Pons (tissue), 1 donor: ENCODE measurements at places on chromosomes 12 and 14.
A peak's percentile ranks its signal among the peaks of the same experiment; 100 is the strongest.

DNA sequence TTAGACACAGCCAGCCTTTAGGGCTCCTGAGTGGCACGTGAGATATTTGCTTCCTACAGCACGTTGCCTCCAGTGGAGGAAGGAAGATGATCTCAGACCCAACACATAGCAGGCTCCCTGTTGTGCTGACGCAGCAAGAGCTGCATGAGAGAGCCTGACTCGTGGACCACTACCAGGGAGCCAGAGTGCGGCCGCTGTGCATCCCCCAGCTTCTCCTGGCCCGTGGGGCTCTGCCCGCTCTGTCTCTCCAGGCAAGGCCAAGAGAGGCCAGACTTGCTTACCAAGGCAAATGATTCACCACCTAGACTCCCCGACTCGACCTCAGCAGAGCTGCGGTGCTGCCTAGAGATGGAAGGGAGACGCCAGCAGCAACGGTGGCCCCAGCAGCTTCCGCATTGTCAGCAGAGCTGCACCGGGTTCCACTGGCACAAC is 37.5 kb downstream of the MAP3K9 start:
- DNase-seq: no peak

DNA sequence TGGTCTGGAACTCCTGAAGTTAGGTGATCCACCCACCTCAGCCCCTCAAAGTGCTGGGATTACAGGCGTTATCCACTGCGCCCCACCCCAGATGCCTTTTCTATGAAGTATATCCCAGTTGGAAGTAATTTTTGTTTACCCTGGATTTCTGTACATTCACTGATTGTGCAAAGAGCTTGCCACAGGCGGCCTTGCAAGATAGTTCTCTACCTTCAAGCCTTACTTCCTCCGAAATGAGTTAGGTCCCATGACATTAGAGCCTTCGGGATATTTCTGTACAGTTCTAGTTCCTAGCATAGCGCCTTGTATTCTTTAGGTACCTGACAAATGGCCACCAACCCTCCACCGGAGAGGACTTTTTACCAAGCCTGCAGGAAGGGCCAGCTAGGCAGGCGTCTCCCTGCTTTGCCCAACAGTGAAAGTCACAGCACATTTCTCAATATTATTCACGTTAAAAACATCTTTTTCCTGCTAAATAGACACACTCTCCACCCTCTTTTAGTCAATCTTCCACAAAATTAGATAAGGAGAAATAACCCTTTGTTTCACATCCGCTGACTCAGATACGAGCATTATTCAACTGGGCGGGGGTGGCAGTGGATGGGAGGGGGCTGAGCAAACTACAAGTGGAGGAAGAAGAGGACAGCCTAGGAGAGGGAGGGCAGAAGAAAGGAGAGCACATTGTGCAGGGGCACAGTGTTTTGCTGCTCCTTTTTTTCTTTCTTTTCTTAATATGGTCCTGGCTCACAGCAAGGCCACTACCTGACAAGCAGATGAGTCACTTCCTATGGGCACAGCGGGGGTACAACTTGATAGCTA is 40.0 kb upstream of the CAPRIN2 start:
- no peak for DNase-seq

GRCh38 chr12:121288986-121289385 is 7.5 kb downstream of the CAMKK2 start:
- DNase-seq: no peak

DNA sequence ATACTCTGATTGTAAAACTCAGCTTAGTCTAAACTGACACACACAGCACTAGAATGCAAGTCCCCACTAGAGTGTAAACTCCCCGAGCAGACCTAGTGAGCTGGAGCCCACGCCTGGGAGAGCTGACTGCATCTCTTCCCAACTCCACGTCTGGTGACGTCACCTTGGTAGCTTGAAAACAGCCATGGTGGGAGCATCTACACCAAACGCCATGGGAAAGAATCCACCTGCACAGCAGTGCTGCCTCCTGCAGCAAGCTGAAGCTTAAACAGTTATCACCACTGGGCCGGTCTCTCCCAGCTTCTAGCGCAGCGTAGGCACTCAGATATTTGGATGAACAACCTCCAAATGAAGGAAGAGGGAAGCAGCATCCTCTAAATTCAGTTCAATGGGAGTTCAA is 4.3 kb upstream of the PAPLN start:
- no peak for DNase-seq

DNA sequence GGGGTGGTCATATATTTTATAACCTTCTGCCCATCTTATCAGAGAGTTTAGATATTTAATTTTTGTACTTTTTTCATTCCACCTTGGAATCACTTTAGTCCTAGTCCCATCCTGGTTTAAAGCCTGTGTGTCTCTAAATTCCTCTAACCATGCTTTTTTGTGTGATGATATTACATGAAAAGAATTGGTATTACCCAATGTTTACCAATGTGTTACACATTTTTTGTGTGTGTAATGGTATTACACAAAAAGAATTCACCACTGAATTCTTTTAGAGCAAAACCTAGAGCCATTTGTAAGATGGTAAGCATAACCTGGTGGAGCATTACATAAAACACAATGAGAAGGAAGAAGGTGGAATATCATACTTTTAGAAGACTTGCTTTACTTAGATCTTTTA is 77.5 kb downstream of the FAR2 start:
- DNase-seq: no peak

DNA sequence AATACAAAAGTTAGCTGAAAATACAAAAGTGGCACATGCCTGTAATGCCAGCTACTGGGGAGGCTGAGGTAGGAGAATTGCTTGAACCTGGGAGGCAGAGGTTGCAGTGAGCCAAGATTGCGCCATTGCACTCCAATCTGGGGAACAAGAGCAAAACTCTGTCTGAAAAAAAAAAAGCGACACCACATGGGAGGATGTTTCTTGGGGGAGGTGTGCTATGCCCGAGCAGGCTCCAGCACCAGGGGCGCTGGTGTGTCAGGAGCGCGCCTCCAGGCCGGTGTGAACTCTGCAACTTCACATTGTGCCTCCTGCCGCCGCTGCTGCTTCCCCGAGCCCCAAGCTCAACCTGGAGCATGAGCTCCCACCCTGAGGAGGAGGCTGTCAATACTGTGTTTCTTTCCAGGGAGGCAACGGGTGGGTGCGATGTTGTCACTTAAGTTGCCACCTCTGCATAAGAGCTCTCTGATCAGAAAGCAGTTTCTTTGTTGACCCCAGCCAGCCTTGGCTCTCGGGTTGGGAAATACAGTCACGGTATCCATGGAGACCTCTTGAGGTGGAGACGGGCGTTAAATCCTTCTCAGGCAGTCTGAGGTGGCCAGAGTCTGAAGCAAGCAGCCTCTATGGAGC is 18.9 kb downstream of the DEGS2 start:
- DNase-seq: no peak

DNA sequence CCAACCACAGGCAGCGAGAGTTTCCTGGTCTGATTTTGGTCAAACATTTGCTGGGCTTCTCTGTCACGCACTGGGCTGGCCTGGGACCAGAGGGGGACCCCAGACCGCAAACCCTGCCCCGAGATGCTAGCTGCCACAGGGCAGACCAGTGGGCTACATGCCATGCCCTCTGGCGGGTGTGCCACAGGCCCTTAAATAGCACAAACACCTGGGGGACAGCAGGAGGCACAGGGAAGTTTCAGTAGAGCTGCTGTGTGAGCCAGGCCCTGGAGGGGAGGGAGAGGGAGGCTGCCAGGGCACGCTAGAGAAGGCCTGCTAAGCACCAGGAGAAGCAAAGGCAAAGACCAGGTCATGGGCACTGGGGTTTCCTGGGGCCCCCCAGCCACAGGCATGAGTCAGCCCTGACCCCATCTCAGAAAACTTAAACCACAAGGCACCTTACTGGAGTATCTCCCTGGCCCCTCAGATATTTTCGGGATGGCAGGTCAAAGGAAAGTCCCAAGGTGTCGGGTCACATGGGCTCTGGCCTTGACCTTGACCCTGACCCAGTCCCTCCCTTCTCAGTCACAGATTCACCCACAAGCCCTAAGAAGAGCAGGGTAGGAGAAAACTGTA is 29.2 kb downstream of the ITPK1 start:
- no peak for DNase-seq

- DNase-seq: no peak
These were observed 13.5 kb downstream of the EXD2 start for GRCh38 chr14:69204753-69205152.

- no peak for DNase-seq
These were observed 32.8 kb upstream of the OR10AD1 start for GRCh38 chr12:48235796-48236333.

DNA sequence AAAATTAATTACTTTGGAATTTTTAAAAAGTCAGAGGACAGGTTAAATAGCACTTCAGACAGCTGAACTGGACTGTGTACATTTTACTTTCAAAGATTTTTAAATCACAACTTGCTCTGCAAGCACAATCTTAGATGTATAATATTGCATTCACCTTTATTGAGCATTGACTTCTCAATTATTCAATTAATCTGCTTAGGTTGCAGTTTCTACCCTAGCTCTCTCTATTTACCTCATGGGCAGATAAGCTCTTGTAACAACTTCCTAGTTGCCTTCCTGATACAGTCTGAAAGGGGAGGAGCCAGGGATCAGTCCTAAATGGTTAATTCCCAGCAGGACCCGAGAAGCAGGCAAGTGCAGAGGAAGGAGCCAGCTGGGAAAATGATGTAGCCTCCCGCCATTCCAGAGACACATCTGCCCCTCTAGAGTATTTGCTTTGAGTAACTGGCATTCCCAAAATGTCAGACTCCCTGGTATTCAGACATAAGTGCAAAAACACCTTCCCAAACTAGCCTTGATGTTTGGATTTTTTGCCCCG is 302.8 kb downstream of the GALC start:
- DNase-seq: no peak

GRCh38 chr14:101035466-101036225 is 132.1 kb upstream of the RTL1 start:
- DNase-seq: no peak

GRCh38 chr12:92496790-92497189 is 206.0 kb upstream of the PLEKHG7 start:
- DNase-seq: no peak

GRCh38 chr12:51524386-51524901 is 66.6 kb upstream of the SCN8A start:
- no peak for DNase-seq

GRCh38 chr12:6494258-6494743 is 399 bp downstream of the NCAPD2 start:
- DNase-seq: no peak

DNA sequence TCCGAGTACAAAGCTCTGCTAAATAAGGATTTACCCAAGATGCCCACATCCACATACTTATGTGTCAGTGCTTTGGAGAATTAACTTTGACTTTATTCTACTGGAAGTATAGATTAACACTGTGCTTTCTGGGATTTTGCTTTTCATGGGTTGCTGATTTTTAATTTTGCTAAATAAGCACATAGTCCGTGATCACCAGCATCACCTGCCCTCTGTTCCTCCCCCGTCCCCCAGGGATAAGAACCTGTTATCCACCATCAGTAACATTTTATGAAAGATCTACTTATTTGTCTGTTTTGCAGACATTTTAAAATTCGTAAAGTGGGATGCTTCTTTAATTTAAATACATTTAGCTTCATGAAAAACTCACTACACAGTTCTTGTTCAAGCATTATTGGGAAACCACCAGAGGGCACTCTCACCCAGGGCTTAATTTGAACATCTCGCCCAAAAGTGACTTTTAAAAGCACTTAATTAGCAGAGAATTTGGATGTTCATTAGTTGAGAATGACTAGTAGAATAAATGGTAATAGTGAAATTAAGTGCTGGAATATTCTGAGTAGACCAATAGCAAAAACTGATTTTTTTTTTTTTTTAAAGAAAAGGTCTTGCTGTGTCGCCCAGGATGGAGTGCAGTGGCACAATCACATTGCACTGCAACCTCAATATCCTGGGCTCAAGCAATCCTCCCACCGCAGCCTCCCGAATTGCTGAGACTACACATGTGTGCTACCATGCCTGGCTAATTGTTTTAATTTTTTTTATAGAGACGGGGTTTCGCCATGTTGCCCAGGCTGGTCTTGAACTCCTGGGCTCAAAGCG is 35.7 kb downstream of the MRPL42 start:
- DNase-seq: peak; percentile 55

DNA sequence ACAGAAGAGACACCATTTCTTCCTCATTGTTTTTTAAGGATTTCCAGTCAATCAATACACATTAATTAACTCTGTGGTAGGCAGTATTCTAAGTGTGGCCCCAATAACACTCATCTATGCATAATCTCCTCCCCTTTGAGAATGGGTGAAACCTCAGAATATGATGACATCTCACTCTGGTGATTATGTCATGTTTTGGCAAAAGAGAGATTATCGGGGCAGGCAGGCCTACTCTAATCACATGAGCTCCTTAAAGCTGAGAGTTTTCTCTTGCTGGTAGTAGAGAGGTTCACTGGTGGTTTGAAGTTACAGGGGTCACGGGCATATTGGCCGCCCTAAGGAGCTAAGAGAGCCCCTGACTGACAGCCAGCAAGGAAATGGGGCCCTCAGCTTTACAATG is 7.1 kb upstream of the LGMN start:
- no peak for DNase-seq

DNA sequence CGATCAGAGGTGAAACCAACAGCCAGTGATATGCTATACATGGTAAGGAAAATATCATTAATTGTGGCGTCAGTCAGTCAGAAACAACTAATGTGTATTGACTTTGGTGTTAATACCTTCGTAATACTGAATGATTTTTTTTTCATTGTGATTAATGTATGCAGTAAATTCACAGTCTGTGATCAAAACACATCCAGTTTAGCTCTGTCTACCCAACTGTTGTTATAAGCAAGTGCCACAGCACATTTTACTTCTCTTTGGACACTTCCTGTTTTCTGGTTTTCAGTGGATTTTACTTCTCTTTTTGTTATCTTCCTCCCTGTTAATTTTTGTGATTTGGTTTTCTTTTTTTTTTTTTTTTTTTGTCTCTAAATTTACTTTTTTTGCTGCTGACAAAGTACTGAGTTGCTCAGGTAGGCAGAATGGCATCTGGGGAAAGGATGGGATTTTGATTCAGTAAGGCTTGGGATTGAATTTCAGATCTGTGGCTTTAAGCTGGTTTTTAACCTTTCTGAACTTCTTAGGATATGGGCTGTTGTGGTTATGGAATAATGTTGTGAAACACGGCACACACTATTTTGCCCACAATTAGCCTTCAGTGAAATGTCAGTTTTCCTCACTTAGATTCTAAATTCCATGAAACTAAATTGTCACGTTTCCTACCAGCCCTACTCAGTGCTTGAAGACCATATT is 604 bp downstream of the GLIPR1 start:
- DNase-seq: peak; percentile 60

- DNase-seq: peak; percentile 34
These were observed 214.9 kb downstream of the ADAMTS20 start for GRCh38 chr12:43336962-43337555.

DNA sequence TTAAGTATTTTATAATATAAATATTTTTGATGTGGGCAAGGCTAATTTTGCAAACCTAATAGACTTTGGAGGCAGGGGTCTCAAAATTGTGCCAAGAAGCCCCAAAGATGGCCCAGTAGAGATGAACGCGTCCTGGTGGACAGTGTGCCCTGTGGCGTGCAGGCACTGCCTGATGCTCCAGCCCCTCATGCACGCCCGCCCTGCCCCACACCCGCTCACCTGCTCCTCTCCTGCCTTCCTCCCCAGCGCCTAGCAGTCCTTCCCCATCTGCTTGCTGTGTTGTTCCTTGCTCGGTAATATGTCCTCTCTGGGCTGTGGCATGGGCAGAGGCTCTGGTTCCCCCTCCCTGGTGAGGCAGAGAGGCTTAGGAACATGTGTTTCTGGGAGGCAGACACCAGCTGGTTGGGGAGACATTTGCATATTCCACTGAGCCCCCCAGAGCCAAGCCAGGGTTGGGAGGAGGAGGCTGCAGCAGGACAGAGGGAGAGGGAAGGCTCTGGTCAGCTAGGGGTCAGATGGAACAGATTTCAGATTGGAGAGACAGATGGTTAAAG is 46.8 kb upstream of the GPATCH2L start:
- DNase-seq: no peak
